ENCODE measurements at places on chromosomes 6 and 20.

- no peak for DNase-seq
These were observed 337.0 kb downstream of the RNGTT start for GRCh38 chr6:88626460-88626859.

GRCh38 chr6:16841241-16841640 lies 80.0 kb upstream of the ATXN1 start:
- DNase-seq, result no peak

GRCh38 chr6:168333039-168333438 lies 13.5 kb upstream of the DACT2 start:
- DNase-seq, result no peak

GRCh38 chr20:42714298-42715141 lies 475.2 kb downstream of the PTPRT start:
- DNase-seq, result no peak

DNA sequence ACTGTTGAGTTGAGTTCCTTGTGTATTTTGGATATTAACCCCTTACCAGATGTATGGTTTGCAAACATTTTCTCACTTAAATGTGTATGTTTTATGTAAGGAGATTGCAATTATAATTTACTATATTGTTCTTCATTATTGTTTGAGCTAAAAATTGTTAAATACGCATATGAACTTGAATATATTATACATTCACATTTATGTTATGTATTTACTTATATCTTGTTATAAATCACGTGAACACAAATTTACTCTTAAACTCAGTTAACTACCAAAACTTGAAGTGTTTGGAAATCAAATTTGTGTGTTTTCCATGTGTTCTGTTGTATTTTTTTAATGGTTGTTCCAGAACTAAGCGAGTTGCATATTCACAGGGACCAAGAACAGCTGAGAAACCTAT lies 18.3 kb downstream of the CDC40 start:
- no peak for DNase-seq

- DNase-seq, result no peak
These were observed 1012.7 kb downstream of the EYS start for GRCh38 chr6:64694356-64694755.

GRCh38 chr6:113018351-113019151 lies 671.4 kb downstream of the RFPL4B start:
- no peak for DNase-seq

DNA sequence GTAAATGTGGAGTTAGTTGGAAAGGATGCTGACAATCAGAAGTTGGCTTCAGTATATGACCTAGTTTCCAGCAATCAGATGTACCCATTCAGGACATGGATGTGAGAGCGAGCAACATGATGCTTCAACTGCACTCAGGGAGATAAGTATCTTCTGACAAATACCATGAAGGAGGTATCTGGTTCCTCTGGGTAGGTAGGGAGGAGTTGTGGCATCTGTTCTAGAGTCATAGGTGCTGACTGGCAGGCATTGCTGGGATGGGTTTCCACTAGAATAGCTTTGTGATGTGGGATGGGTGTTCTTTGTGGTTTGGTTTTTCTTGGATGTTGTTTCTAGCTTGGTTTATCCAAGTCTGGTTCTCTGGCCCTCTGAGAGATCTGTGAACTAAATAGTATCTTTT lies 3.9 kb upstream of the REV3L start:
- no peak for DNase-seq

DNA sequence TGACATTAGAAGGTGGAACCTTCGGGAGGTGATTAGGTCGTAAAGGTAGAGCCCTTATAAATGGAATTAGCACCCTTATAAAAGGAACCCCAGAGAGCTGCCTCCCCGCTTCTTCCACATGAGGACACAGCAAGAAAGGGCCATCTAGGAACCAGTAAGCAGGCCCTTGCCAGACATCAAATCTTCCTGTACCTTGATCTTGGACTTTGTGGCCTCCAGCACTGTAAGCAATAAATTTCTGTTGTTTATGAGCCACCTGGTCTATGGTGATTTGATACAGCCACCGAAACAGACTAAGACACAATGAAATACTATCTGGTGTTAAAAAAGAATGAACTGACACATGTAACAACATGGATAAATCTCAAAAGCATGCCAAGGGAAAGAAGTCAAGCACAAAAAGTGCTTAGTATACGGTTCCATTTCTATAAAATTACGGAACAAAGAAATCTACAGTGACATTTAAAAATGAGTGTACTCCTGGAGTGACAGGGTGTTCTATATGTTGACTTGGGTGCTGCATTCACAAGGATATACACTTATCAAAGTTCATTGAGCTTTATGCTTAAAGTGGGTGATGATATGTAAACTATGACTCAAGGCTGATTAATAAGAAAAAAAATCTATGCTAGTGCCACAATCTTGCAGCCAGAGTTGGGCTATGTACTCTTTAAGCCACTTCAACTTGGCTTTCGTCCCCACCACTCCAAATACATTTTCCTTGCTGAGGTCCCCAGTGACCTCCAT lies 18.4 kb downstream of the SERPINB1 start:
- no peak for DNase-seq

GRCh38 chr20:43040427-43040826 lies 149.3 kb downstream of the PTPRT start:
- no peak for DNase-seq

- DNase-seq, result no peak
These were observed 353.0 kb downstream of the TAF4 start for GRCh38 chr20:61712688-61713087.

GRCh38 chr20:20786428-20786827 lies 74.0 kb upstream of the RALGAPA2 start:
- peak; percentile 87 for DNase-seq

DNA sequence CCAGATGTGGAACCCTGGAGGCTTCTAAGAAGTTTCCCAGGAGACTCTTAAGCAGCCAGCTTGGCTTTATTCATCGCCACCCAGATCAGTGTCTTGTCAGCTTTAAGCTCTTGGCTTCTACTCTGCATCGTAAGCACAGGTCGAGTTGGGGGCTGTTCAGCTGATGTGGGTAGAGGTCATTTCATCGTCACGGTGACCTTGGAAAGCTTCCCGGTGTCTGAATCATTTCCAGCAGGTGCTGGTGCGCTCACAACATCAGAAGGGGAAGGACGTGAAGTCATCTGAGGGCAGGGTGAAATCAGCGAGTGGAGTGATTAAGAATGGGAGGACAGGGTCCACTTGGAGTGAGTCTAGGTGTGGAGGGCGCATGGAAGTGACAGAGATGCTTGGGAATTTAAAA lies 112.6 kb downstream of the SASH1 start:
- no peak for DNase-seq

Data from HL-60 (cell line).